ENCODE measurements at places on chromosomes 7 and 10. TPM values are rescaled to one million over a fixed set of nuclear protein-coding genes. Genes with fewer than 3 reads are reported as not detected.
A peak's percentile ranks its signal among the peaks of the same experiment; 100 is the strongest.

DNA sequence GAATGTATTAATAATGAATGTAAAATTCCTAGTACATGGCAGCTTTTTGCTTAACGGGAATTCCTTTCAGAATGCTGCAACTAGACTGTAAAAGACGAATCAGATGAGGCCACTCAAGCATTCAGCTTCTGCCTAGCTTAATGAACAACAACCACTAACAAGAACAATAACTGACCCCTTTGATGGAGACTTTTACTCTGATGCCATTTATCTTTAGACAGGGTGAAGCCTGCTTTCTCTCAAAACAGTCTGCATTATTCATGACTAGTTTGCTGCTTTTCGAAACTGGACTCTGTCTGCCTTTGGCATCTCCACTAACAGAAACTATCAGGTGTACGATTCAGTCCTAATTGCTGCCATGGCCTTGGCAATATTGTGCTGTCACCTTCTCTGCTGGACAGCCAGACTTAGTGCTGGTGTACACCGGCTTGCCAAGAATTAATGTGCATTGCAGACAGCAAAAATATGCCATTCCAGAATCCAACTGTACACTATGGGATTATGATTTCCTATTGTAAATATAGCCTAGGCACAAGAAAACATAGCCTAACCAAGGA, 295.5 kb upstream of the CDC14C start:
- no peak for DNase-seq
- H3K4me1 ChIP-seq = no peaks in the 10 kb centered on the region
- H3K36me3 ChIP-seq = no peaks in the 10 kb centered on the region
- no peaks in the 10 kb centered on the region for H3K27me3 ChIP-seq

ZP3 gene
- total RNA-seq = 19.0 TPM

- H3K27ac ChIP-seq = peak overlapping the region; percentile 60
- H3K4me1 ChIP-seq = peaks cover 34% of the 10 kb centered on the region
- H3K36me3 ChIP-seq = no peaks in the 10 kb centered on the region
- peak overlapping the region; percentile 68 for H3K4me3 ChIP-seq
Observed at GRCh38 chr7:19378345-19378714, 233.1 kb upstream of the FERD3L start.

DNA sequence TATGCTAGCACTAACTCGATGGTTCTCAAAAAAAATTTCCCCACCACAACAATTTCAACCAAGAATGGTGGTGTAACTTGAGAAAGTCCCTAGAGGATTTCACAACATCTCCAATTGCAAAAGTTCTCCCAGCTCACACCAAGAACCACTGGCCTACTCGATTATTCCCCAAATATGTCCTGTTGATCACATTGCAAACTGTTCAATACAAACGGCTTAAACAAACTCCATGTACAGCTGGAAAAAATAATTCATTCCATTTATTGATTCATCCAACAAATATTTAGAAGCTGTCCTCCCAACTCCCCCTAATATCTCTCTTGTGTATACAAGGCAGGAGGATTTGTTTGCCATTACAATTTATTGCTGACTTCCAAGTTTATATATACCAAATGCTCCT, 19.1 kb downstream of the TMEM176B start:
- peaks cover 13% of the 10 kb centered on the region for H3K27me3 ChIP-seq
- no peak for DNase-seq
- H3K4me1 ChIP-seq = no peaks in the 10 kb centered on the region
- H3K4me3 ChIP-seq = no peak overlapping the region
- no peak overlapping the region for H3K27ac ChIP-seq
- H3K36me3 ChIP-seq = no peaks in the 10 kb centered on the region

DNA sequence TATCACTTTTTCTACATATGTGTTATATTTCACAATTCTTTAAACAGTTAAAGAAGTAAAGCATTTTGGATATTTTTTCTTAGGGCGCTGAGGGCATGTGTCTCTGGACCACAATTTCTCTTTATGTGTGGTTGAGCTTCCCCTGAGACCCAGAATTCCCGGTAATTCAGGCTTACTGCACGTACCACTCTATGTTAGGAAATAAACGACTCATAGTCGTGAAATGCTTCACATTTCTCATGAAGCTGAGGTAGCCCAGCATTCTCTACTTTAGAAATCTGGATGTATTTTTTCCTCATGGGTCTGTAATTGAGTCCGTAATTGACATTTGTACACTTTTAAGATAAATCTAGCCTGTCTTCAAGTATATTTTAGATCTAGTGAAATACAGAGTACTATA, 170.6 kb downstream of the FZD1 start:
- no peaks in the 10 kb centered on the region for H3K36me3 ChIP-seq
- no peaks in the 10 kb centered on the region for H3K4me1 ChIP-seq
- H3K4me3 ChIP-seq = no peak overlapping the region
